NT2/D1 (cell line): ENCODE measurements at places on chromosomes 13 and 19.

GRCh38 chr13:99288089-99288488 is 19.1 kb downstream of the GPR183 start:
- no peak for DNase-seq

- DNase-seq, result no peak
These were observed 38.4 kb downstream of the ZDHHC20 start for GRCh38 chr13:21420706-21421105.

DNA sequence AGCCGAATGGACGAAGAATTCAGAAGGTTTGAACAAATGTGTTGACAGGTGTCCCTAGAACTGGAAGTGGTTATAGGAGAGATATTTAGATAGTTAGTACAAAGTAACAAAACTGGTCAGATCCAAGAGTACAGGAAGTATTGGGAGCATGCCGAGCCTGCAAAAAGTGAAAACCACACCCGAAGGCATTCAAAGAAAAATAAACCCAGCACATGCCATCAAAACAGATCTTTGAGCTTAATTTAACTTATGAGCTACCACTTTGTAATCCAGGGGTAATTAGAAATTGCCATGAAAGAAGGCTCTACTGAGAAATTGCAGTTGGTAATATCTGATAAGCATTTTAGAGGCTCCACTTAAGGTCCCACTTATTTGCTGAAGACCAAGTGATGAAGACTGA is 214.2 kb downstream of the DNAJC15 start:
- no peak for DNase-seq

DNA sequence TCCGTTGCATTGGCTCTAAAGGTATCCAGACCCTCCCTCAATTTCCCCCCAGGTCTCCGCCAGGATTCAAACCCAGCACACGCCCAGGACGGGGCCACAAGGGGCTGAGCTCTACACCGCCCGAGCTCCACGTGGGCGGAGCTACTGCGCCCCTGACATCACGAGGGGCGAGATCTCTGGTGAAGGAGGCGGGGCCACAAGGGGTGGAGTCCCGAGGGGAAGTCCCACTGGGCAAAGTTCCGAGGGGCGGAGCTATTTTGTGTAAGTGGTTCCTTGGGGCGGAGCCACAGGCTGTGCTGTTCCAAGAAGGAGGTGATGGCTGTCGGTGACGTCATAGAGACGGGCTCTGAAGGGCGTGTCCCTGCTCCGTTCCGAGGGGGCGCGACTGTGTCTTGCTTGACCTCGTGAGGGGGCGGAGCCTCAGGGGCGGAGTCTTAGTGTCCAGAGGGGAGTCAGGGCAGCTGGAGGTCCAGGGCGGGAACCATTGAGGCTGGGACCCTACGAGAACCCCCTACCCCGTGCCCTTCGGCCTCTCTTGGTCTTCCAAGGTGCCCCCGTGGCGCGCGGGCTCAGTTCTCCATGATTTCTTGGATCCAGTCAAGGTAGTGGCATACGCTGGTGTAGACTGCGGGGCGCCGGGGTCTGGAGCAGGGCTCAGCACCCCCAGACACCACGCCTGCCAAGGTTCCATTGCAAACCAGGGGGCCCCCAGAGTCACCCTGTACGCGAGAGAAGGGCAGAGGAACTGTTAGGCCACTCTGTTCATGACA is 1.3 kb upstream of the KLK8 start:
- peak; percentile 75 for DNase-seq

DNA sequence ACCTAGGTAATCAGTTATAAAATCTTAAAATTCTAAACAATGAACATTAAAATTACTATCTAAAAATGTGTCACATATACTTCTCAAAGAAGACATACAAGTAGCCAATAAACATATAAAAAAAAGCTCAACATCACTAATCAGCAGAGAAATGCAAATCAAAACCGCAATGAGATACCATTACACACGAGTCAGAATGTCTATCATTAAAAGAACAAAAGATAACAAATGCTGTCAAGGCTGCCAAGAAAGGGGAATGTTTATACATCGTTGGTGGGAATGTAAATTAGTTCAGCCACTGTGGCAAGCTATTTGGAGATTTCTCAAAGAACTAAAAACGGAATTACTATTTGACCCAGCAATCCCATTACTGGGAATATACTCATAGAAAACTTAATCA is 310.3 kb upstream of the EDNRB start:
- DNase-seq, result no peak

- DNase-seq, result no peak
These were observed 117.0 kb downstream of the KCNRG start for GRCh38 chr13:50131920-50132903.

GRCh38 chr19:5139583-5140325 is 170.8 kb downstream of the KDM4B start:
- no peak for DNase-seq
